ENCODE measurements at places on chromosomes 12 and 14. TPM values are rescaled to one million over a fixed set of nuclear protein-coding genes. Genes with fewer than 3 reads are reported as not detected.

- no peak for DNase-seq
Observed at GRCh38 chr12:90017316-90017715, 308.7 kb upstream of the ATP2B1 start.

DNA sequence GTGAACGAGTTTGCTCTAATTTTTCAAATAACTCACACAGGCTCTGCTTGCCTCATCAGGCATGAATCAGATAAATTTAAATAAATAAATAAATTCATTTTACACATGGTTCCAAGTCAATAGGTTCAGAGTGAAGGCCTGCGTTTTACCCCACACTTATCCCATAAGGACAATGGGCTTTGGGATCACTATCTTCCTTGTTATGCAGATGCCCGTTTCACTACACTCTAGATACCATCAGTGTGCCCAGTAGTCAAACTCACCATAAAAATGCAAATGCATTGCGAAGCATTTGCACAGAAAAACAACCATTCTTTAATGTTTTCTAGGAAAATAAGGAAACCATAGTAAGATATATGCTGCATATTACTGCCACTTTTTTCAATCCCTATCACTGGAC lies 155.9 kb upstream of the CCDC196 start:
- no peak for DNase-seq

GRCh38 chr14:87998482-87998881 lies 5.5 kb upstream of the GALC start:
- no peak for DNase-seq

GRCh38 chr12:18827913-18828312 lies 90.0 kb downstream of the CAPZA3 start:
- no peak for DNase-seq

- DNase-seq = no peak
Observed at GRCh38 chr14:89399157-89399556, 17.9 kb downstream of the FOXN3 start.

DNA sequence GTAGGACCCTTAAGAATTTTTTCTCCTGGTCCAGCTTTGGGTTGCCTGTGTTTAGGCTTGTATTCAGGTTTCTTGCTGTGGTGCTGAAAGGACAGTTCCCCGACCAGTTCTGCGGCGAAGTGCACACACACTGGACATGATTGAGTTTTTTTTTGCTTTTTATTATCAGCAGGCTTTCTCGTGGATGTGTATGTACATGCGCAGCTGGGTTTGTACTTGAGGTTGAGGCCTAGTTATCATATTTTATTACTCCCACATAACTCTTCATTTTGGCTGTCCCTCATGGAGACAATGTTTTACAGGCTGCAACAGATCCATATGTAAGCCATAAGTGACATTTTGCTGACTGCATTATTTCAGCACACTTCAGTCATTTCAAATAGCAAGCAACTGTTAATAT lies 2.5 kb downstream of the SCN8A start:
- peak; percentile 45 for DNase-seq

DNA sequence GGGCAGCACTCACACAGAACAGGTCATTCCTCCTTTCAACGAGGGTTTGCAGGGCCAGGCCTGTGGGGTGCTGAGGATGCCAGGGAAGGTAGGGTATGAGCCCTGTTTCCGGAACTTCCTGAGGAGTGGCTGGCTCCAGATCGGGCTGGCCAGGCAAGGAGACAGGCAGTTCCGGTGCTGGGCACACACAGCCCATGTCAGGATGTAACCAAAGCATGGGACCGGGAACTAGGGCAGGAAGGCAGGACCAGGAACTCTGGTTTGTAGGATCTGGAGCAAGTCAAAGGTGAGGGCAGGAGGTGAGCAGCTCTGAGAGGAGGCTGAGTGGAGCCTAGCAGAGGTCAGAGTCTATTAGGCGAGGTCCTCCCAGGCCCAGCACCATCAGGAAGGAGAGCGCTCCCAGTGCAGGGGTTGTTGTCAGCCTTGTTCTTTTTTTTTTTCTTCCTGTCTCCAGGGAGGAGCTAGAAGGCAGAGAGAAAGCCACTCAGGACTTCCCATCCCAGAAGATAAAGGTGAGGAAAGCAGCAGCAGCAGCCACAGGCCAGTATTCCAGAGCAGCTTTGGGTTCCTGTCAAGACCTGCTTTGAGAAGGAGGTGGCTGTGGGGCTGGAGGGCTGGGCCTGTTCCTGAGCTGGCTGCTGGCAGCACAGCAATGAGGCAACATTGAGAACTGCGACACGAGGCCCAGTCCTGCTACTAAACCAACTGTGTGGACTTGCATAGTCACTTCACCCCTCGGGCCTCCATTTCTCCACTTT lies 49.0 kb upstream of the PTGR2 start:
- no peak for DNase-seq

DNA sequence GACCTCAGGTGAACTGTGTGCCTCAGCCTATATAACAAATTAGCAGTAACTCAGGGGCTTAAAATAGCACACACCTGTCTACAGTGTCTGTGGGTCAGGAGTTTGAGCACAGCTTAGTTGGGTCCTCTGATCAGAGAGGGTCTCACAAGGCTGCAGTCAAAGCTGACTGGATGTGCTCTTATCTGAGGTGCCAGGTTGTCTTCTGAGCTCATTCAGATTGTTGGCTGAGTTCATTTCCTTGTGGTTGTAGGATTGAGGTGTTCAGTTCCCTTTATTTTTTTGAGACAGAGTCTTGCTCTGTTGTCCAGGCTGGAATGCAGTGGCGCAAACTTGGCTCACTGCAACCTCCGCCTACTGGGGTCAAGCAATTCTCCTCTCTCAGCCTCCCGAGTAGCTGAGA lies 164.7 kb downstream of the ADCK1 start:
- no peak for DNase-seq

DNA sequence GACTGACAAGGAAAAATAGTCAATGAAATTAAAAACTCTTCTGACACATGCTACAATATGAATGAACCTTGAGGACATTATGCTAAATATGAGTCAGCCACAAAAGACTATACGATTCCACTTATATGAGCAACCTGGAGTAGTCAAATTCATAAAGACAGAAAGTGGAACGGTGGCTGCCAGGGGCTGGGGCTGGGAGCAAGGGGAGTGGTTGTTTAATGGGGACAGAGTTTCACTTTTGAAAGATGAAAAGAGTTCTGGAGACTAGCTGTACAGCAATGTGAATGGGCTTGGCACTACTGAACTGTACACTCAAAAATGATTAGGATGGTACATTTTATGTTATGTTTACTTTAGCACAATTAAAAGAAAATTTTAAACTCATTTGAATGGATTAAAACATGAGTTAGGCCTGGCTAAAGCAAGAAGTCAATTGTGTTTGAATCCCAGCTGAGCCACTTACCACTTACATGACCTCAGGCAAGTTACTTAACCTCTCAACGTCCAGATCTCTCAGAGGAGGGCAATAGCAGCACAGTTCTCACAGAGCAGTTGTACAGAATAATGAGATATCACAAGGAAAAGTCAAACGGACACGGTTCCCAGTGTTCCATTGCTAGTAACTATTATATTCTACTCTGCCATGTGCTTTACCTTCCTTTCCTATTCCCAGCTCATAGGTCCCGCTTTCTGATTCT lies 102.5 kb downstream of the SPTSSA start:
- no peak for DNase-seq

DNA sequence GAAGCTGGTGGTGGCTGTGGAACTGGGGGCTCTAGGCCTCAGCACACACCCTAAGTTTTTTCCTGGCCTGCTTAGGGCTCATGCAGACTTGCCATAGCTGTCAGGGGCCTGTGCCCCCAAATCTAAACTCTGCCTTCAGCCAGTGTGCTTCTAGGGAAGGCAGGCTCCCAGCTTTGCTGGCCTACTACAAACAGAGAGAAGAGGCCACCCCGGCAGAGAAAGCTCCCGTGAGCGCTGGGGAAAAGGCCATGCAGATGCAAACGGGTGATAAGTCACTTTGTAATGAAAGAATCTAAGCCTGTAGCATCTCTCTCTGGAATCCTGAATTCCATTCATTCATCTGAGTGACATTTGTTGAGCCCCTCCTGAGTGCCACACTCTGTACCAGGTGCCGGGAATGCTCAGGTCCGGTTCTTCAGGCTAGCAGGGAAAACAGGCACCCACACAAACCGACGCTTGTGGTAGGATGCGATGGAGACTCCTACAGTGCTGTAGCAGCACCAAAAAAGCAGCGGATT lies 29.9 kb downstream of the JDP2 start:
- no peak for DNase-seq

DNA sequence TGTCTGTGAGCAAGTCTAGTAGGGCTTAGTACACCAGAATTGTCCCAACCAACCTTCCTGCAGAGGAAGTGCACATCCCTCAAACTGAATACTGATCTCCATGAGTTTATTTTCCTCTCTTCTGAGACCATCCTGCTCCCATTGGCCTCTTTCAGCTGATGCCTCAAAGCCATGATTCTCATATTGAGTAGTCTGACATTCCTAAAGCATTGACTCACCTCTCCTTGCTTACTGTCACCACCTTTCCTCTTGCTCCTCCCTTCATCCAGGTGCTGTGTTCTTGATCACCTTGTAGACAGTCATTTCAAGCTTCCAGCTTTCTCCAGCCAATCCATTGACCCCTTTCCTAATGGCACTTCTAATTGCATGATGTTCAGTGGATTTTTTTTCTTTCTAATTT lies 583.7 kb upstream of the USP15 start:
- DNase-seq = no peak

GRCh38 chr12:107650977-107651376 lies 34.6 kb upstream of the PWP1 start:
- no peak for DNase-seq

GRCh38 chr14:104638190-104638589 lies 33.6 kb upstream of the TMEM179 start:
- no peak for DNase-seq

DNA sequence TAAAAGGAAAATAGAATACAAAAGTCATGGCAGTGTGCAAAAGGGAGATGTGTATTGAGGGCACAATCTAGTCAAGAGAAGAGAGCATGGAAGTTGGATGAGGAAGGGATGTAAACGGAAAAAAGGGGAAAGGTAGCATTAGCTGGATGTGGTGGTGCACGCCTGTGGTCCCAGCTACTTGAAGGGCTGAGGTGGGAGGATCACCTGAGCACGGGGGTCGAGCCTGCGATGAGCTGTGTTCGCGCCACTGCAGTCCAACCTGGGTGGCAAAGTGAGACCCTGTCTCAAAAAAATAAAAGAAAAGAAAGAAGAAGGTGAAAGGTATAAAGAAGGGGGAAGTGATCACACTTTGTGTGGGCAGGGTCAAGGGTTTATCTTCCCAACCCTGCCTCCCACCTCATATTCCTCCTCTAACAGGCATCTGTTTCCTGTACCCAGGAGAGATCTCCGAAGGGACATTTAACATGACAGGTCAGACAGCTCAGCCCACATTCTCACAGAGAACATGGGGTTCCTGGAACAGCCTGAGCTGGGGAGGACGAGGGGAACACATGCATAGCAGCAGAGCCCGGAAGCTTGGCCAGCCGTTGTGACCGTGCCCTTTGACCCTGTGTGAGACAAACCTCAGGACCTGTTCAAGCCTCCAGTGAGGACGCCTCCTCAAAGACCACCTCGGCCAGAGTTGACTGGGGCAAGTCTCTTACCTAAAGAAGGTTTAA lies 8.9 kb downstream of the RNASE11 start:
- no peak for DNase-seq

DNA sequence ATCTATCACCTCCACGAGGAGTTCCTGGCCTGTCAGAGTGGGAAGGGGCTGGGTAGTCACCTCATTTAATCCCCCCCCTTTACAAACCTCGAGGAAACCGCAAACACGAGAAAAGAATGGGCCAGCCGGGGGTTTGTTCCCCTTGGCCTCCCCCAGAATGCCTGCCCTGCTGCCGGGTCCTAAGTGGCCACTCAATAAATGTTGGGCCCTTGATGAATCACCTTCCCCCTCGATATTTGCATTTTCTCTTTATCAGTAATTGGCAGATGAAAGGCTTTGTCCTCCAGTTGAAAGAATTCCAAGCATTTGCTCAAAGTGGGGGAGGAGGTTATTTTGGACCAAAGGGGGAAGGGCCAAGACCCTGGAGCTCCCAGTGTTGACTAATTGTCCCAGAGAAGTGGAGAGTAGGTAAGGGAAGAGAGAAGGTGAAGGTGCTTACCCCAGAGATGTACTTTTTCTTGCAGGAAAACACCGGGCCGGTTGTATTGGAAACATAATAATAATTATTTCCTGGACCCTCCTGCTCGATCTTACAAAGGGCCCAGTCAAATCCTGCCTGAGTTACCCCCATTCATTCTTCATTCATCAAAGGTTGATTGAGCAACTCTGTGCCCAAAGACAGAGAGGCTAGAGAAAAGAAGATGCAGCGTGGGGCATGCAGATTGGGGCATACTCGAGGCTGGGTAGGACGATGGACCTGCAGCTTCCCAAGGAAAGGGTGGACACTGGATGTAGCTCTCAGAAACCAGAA lies 1.9 kb upstream of the KDM2B start:
- DNase-seq = no peak

DNA sequence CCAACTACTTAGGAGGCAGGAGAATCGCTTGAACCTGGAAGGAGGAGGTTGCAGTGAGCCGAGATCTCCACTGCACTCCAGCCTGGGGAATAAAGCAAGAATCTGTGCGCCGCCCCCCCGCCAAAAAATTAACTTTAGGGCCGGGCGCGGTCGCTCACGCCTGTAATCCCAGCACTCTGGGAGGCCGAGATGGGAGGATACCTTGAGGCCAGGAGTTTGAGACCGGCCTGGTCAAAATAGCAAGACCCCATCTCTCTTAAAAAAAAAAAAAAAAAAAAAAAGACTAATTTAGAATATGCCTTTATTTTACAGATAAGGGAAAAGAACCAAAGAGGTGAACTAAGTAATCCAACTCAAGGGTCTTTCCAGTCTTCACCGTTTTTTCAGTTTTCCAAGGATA lies 1.2 kb downstream of the KANSL2 start:
- no peak for DNase-seq

GRCh38 chr12:122064780-122065588 lies 13.6 kb upstream of the MLXIP start:
- no peak for DNase-seq

DNA sequence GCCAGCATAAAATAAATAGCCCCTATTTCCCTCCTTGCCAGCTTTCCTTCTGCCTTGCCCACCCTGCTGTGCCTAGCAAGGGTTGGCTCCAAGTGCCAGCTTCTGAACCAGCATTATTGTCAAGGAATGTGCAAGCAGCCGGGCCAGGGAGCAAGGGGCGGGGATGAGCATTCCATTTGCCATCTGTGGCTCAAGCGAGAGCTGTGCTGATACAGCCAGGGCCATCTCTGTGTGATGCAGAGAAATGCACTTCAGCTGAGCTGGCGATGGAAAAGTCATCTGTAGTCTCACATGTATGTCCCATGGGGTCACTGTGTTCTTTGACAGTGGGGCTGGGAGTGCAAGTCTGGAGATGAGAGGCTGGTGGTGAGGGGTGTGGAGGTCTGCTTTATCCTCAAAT lies 137.3 kb downstream of the SUDS3 start:
- DNase-seq = no peak

CLEC4E gene
- polyA plus RNA-seq = 0.98 TPM

OR11H7 gene
- polyA plus RNA-seq = not detected

ANO2 gene
- polyA plus RNA-seq = 24.5 TPM

SPRYD4 gene
- polyA plus RNA-seq = 2.6 TPM

AMN gene
- polyA plus RNA-seq = 3.0 TPM

CLEC2D gene
- polyA plus RNA-seq = 25.5 TPM

RFX4 gene
- 217 TPM for polyA plus RNA-seq

UBE3B gene
- polyA plus RNA-seq = 38.1 TPM

NR1H4 gene
- polyA plus RNA-seq = 0.66 TPM
